ENCODE measurements at places on chromosomes 4 and X.

DNA sequence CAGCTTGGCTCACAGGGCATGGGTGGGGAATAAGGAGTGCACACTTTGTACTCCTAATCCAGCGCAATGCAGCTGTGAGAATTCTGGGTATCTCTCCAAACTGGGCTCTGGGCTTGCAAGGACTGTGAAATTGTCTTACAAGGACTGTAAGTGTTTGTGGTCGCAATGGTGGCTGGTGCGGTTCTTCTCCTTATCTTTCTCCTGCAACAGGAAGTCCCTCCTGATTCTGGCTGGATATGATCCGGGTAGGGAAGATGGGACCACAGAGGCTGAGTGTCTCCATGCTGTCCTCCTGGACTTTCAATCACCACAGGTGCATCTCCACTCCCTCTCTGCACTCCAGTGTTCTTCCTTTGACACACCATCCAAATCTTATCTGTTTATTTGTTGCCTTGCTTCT, 55.7 kb upstream of the GYPE start:
- no peak for DNase-seq

DNA sequence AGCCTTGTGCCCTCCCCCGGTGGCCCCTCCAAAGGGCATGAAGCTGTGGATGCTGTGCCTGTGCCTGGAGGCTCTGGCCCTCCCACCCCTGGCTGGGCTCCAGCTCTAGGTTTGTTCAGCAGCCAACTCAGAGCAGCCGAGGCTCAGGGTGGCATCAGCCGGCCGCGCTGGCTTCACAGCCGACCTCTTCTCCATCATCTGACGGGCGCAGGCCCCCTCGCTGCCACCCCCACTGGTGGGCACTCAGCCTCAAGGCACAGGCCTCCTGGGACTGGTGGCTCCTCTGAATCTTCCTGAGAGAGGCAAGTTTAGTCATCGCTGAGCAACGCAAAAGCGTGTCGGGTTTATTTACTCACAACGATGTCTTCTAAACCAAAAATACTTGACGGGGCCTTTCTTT, 46.0 kb downstream of the PCGF3 start:
- DNase-seq: no peak

- DNase-seq: no peak
Observed at GRCh38 chr4:63901304-63901703, 507.9 kb downstream of the TECRL start.

DNA sequence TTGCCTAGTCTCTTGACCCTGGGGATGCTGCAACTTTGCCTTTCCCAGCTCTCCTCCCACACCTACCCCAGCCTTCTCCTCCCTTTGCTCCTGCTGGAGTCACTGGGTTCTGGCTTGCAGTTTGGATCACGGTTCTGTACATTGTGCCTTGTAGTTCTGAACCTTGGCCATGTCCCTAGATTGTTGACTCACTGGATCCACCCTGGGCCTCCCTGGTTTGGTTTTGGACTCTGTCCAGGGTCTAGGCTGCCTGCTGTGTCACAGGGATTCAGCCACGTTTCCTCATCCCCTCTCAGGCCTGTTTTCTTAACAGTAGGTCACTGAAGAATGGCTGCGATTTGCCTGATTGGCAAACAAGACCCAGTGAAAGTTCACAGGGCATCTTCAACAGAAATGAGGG, 11.5 kb upstream of the GABRE start:
- no peak for DNase-seq

DNA sequence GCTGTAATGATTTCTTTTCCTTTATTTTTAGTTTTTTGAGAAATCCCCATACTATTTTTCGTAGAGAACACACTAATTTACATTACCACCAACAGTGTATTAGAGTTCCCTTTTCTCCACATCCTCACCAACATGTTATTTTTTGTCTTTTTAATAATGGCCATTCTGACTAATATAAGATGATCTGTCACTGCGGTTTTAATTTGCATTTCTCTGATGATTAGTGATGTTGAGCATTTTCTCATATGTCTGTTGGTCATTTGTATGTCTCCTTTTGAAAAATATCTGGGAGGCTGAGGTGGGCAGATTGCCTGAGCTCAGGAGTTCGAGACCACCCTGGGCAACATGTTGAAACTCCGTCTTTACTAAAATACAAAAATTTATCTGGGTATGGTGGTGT, 30.2 kb downstream of the SPINK2 start:
- DNase-seq: no peak

DNA sequence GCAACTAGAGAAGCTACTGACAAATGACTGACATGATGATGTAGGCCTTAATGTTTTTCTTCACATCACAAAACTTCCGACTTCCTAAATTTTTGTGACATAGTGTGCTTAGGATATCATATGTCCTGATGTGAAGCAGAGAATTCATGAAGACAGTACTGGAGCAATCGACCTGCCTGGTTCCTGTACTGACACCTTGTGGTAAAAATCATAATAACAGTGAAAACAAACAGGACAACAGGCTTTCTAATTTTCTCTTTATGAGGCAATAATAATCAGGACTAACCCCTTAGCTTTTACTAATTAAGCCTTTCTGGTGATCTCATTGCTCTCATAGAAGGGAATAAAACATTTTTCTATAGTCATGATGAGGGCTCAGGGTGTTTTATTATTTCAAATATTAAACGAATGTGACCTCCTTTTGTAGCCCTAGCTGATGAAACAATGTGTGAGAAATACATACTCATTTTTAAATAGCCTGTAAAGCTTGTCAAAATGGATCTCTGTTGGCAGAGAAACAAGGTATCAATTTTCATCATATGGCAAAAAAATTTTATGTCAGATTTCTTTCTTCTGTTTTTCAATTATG, 158.4 kb downstream of the TENT5D start:
- peak; percentile 25 for DNase-seq

GRCh38 chr4:168514249-168514852, 17.5 kb downstream of the PALLD start:
- peak; percentile 48 for DNase-seq

GRCh38 chr4:158949099-158949498, 153.8 kb upstream of the RAPGEF2 start:
- DNase-seq: no peak

DNA sequence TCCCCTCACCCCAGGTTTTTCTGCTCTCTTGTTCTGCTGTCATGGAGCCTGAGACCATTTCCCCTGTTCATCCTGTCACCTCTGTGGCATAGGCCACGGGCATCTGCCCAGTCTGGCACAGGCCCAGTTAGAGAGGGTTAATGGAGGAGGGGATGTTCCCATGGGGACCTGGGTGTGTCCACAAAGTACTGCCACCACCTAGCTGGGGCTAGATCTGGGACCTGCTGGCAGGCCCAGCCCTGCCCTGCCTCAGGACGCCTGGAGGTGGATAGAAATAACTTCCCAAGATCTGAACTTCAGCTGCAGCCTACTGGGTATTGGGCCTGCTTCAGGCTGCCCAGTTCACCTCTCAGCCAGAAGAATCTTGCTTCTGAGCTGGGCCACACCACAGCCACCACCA, 13.5 kb downstream of the EFNB1 start:
- no peak for DNase-seq

DNA sequence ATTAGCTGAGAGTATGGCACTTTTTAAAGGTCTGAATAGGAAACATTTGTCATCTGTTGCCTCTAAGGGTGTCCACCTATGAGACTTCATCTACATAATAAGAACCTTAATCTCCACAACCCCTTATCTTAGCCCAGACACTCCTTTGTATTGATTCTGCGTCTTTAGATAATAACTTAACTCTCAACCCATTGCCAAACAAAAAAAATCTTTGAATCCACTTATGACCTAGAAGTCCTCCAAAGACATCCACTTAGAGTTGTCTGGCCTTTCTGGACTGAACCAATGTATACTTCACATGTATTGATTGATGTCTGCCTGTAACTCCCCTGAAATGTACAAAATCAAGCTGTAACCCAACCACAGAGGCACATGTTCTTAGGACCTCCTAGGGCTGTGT, 66.0 kb upstream of the CHRNA9 start:
- DNase-seq: no peak

- DNase-seq: peak; percentile 84
Observed at GRCh38 chr4:139808808-139809756, 143.5 kb downstream of the MGST2 start.

DNA sequence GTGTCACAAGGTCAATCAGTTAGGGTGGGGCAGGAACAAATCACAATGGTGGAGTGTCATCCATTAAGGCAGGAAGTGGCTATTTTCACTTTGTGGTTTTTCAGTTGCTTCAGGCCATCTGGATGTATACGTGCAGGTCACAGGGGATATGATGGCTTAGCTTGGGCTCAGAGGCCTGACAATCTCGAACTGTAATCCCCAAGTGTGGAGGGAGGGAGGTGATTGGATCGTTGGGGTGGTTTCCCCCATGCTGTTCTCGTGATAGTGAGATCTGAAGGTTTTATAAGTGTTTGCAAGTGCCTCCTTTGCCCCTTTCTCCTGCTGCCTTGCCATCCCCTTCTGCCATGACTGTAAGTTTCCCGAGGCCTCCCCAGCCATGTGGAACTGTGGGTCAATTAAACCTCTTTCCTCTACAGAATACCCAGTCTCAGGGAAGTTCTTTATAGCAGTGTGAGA, 36.7 kb upstream of the STS start:
- no peak for DNase-seq

- DNase-seq: no peak
Observed at GRCh38 chrX:103556963-103557612, 28.2 kb upstream of the TCEAL4 start.

GRCh38 chr4:131566026-131566425, 1583.1 kb upstream of the PCDH10 start:
- no peak for DNase-seq

DNA sequence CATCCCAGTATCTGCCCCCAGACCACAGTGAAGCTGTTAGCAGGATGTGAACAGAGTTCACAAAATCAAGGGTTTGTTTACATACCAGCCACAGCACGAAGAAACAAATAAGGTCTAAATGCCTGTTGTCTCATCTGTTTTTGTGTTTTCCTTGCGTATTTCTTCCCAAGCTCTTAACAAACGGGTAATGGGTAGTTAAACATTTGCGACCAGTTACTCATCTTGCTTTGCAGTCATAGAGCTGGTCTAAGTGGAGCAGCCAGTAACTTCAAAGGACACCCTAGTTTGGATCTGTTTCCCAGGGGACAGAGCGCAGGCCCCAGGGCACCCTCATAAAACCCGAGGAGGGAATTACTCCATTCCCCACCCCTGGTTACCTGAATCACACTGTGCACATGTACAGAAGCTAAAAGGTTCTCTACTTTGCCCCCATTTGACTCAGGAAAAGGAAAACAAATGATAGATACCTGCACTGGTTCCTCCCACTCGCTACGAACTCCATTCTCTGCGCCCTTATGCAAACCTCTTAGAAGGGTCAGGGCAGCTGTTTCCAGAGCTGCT, 68.8 kb downstream of the MAML3 start:
- no peak for DNase-seq

DNA sequence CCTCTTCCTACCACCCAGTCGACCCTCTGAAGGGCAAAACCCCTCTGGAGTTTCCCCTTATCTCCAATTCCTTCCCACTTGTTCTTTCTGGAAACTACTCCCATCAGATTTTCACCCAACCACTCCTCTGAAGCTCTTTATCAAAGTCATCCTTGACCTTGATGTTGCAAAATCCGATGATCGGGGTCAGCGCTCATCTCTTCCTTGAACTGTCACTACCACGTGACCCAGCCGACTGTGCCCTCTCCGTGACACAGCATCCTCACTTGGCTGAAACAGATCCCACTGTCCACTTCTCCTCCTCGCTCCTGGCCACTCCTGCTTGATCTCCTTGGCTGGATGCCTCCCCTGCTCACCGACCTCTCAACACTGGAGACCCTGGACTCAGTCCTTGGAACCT, 1.1 kb downstream of the CFAP99 start:
- no peak for DNase-seq

DNA sequence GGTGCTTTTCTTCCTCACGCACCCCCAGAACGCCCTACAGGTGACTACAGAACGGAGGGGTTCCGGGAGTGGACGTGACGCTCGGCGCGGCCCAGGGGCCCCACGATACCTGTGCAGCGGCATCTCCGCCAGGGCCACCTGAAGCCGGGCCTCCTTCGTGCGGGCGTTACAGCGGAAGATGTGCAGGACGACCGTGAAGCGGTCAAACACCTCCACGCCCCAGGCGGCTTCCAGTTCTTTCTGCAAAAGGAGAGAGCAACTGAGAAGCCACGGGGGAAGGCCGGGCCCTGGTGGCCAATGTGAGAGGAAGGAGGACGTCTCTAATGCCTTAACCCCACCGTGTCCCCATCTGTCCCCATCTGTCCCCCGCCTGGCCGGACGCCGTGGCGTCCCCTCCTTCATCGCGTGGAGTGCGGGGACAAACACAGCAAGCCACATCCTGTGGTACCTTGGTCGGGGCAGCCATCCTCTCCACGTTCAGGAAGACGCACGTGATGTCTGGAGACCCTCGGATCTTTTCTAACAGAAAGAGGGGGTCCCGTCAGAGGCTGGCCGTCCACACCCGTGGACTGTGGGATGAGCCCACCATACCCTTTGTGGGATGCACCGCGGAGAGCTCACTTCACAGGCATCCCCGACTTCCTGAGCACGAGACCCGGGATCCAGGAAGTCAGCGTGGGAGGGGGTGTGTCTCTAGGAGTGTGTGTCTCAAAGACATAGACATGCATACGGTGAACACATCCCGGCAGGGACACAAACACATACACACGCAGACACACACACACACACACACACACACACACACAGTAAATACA, 3.6 kb downstream of the GTPBP6 start:
- DNase-seq: no peak

Data from neural progenitor cell (in vitro differentiated cells).